Naive thymus-derived CD4-positive, alpha-beta T cell (primary cell): ENCODE measurements at places on chromosomes 1 and 21.

DNA sequence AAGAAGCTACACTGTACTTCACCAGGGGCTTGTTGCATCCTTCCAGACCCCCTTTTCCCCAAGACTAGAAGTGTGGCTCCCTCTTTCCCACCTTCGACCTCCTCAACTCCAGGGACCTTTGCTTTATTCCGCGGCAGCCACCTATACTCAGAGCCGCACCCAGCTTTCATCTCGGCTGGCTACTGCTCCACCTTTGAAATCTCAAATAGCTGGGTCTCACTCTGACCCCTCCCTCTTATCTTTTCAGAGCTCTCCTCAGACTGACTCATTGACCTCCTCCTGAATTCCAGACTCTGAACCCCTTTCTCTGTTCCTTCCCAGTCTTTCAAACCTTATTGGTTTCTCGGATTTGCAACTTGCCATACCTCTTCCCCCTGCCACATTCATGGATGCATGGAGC, 144.7 kb upstream of the JUN start:
- DNase-seq = no peak

GRCh38 chr1:55819011-55819410, 603.8 kb upstream of the USP24 start:
- no peak for DNase-seq

GRCh38 chr1:177912991-177913390, 56.9 kb downstream of the SEC16B start:
- no peak for DNase-seq

- no peak for DNase-seq
These were observed 57.9 kb upstream of the RUNX3 start for GRCh38 chr1:24987875-24988557.
